ENCODE measurements at places on chromosomes 12 and 14.

GRCh38 chr12:62621101-62621638 lies 154.5 kb downstream of the MON2 start:
- no peak for DNase-seq

DNA sequence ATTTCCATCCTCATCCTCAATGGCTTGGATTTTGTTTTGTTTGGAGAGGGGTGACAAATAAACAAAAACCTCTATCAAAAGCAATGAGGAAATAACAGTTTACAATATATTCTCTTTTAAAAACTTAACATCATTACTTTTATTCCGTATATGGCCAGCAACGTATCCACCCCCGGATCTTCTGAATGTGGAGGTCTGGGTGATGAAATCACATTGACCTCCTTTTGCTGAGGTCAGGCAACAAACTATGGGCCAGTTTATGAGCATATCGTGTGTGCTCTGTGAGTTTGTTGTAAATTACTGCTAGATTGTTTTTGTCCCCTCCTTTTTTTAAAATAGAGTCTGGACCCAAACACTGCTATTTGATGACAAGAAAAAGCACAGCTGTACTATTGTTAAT lies 178.1 kb downstream of the BCAT1 start:
- no peak for DNase-seq

DNA sequence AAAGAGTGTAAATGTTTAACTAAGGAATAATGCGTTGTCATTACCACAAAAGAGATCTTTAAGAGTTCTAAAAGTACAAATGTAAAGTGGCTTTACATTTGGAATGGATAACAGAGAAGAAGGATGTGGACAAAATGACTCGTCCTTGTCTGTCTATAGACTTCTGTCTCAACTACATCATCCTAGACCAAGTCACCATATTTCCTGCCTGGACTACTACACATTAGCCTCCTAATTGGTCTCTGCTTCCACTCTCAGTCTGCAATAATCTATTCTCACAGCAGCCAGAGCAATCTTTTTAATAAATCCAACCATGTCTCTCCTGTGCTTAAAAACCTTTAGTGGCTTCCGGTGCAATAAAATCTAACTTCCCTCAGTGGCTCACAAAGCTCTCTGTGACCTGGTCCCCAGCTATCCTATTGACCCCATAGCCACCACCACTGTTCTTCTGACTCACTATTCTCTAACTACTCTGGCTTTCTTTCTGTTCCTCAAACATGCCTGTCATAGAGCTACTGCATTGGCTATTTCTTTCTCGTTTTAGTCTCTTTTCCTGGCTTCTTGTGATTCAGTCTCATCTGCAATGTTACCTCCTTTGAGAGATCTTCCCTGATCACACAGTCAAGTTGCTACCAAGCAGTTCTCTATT lies 91.1 kb downstream of the MYF5 start:
- no peak for DNase-seq

DNA sequence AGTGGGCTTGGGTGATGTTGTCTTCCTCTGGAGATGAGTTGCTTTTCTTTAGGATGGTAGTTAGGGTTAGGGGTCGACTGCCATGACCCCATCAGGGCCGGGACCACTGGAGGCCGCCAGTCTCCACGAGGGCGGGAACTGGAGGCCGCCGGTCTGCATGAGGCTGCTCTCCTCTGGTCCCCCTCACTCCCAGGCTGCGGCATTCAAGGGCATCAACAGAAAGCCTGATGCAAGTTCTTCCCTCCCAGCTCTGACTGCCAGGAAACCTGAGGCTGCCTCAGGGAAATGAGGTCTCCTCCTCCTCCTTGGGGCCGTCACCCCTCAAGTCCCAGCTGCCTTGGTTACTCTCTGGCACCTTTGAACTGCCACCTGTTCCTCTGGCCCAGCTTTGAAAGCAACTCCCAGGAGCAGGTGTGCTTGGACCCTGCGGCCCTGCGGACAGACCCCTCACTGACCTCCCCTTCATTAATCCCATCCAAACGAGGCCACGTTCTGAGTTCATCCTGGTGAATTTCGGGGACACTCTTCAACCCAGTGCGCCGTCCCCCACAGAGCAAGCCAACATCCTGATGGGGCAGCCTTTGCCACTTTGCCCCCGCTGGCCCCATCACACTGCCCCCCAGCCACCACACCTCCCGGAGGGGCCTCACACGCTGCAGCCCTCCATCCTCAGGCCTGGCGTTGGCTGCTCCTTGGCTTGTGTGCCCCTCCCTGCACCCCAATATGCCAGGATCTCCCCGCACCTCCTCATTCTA lies 37.2 kb upstream of the FBRSL1 start:
- no peak for DNase-seq

DNA sequence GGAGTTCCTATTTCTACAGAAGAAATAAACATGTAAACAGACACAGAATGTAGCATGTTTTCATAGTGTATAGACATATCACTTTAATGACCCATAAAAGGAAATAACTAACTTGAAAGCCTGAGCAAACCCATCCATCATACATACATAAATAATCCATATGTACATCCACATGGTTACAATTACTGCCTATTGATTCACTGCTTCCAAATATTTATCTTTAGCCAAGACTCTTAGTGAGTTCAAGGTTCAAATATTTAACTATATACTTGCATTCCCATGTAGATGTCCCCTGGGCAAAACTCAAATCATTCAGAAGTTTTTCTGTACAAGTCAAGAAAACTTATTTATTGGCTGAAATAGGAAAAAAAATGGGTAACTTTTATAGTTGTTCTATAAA lies 95.4 kb downstream of the CCER1 start:
- DNase-seq = no peak

DNA sequence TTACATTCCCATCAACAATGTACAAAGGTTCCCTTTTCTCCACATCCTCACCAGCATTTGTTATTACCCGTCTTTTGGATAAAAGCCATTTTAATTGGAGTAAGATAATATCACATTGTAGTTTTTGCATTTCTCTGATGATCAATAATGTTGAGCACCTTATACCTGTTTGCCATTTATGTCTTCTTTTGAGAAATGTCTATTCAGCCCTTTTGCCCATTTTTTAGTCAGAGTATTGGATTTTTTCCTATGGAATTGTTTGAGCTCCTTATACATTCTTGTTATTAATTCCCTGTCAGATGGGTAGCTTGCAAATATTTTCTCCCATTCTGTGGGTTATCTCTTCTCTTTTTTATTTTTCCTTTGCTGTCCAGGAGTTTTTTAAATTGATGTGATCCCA lies 10.7 kb upstream of the OR8S1 start:
- DNase-seq = no peak

GRCh38 chr12:68236421-68237059 lies 10.9 kb upstream of the IL26 start:
- no peak for DNase-seq

- no peak for DNase-seq
Observed at GRCh38 chr12:27048822-27049752, 26.7 kb downstream of the MED21 start.

DNA sequence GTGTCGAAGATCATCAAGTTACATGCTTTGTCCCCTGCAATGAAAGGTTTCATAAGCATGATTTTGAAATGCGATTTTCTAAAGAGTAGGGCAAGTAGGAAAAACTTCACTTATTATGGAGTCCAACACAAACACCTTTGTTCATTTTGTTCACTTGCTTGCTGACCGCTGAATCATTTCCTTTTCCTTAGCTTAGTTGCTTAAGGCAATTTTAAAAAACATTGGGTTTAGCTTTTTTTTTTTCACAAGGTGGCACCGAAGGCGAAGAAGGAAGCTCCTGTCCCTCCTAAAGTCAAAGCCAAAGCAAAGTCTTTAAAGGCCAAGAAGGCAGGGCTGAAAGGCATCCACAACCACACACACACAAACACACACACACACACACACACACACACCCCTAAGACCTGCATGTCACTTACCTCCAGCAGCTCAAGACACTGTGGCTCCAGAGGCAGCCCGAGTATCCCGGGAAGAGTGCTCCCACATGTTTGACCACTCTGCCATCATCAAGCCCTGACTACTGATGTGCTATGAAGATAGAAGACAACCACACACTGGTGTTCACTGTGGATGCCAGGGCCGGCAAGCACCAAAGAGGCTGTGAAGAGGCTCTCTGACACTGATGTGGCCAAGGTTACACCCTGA lies 11.4 kb downstream of the MANSC1 start:
- no peak for DNase-seq

DNA sequence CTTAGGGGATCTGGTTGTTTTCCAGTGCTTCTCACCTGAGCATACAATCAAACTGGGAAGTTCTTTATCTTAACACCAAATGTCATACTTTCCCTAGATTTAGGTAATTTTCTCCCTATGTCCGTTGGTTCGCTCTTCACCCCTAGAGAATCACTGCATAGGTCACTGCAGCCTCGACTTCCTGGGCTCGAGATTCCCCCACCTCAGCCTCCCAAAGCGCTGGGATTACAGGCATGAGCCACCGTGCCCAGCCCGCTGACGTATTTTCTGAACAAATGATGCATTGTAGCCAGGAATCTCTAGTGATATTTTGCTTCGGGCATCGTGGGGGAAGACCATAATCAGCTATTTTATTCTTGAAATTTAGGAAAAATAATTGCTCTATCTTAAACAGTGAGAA lies 1.1 kb upstream of the RPL41 start:
- no peak for DNase-seq

DNA sequence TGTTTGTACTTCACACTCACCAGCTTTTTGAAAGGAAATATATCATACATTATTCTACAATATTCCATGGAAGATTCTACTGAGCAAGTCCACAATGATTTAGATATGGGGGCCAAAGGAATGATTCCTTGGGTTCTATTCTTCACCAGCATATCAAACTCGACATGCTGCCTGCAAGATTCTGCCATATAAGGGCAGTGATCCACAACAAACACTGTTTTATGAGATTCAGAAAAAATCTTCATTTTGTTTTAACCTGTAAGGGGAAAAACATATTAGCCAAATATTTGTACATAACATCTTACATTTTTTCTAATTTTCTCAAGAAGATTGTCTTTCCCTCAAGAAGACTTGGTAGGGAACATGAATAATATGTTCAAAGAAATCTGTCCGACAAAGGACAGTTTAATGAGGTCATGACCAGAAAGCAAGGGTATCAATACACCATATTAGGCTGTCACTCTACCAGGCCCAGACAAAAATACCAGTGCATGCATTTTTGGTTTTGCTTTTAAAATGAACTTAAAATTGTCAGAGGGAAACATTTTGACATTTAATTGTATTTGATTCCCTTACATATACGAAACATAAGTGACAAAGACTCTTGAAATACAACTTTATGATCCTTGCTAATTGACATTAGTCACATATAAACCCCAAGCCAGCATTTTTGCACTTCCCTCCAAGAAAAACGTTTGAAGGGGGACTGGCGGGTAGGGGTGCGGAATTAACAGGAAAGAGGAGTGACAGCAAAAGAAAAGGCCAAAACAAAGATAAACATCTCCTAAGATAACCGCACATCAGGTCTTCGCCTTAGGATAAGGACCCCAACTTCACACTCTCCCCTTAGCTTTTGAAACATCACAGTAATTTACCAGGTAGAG lies 980 bp downstream of the INTS13 start:
- peak; percentile 4 for DNase-seq

DNA sequence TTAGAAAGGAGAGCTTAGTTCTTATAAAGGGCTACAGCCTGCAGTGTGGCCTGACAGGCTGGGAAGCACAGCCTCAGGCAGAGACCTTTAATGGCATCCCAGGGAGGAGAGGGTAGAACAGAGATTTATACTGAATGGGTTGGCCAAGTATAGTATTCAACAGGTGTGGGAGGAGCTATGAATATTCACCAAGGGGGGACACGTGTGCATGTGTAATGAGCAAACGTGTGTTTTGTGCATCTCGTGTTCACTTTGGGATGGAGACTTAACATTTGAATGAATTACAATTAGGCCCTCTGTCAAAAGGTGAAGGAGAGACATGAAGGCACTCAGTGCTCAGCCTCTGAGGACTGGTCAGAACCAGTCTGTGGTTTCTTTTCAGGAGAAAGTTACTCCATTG lies 5.2 kb downstream of the TDP1 start:
- DNase-seq = no peak

DNA sequence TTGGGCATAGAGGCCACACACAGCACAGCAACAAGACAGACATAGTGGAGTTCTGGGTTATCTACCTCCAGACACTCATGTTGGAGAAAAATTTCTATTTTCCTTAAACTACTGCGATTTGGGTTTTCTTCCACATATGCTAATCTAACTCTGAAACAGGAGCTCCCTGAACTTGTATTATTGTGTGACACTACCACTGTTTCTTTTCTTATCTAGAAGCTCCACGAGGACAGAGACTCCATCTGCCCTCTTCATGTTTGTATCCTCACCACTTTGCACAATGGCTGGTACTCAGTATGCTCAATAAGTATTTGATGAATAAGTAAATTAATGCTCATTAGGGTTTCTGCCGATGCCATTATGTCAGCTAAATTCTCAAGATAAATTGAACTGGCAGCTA lies 218.6 kb downstream of the PAX9 start:
- DNase-seq = no peak

All from T-helper 9 cell (primary cell).